Breast epithelium (tissue), 4 donors: ENCODE measurements at places on chromosomes 4 and X.

- H3K4me3 ChIP-seq = no peak overlapping the region
- peaks cover 22% of the 10 kb centered on the region for H3K27me3 ChIP-seq
- no peak overlapping the region for H3K27ac ChIP-seq
- no peaks in the 10 kb centered on the region for H3K4me1 ChIP-seq
- H3K36me3 ChIP-seq = no peaks in the 10 kb centered on the region
- no peak for DNase-seq
Measured at GRCh38 chrX:13201605-13202219, 118.1 kb downstream of the ATXN3L start.

GRCh38 chr4:10154241-10154640 is 37.6 kb upstream of the WDR1 start:
- no peak overlapping the region for H3K27ac ChIP-seq
- no peak overlapping the region for H3K4me3 ChIP-seq
- no peak for DNase-seq
- no peaks in the 10 kb centered on the region for H3K27me3 ChIP-seq
- no peaks in the 10 kb centered on the region for H3K36me3 ChIP-seq

GRCh38 chrX:155877288-155877687 is 3.9 kb upstream of the VAMP7 start:
- no peaks in the 10 kb centered on the region for H3K4me1 ChIP-seq
- peaks cover 18% of the 10 kb centered on the region for H3K27me3 ChIP-seq

GRCh38 chr4:82753238-82753637 is 45.4 kb downstream of the SCD5 start:
- H3K4me3 ChIP-seq = no peak overlapping the region
- H3K27ac ChIP-seq = no peak overlapping the region
- H3K4me1 ChIP-seq = no peaks in the 10 kb centered on the region
- H3K27me3 ChIP-seq = no peaks in the 10 kb centered on the region
- DNase-seq = no peak
- no peaks in the 10 kb centered on the region for H3K36me3 ChIP-seq

DNA sequence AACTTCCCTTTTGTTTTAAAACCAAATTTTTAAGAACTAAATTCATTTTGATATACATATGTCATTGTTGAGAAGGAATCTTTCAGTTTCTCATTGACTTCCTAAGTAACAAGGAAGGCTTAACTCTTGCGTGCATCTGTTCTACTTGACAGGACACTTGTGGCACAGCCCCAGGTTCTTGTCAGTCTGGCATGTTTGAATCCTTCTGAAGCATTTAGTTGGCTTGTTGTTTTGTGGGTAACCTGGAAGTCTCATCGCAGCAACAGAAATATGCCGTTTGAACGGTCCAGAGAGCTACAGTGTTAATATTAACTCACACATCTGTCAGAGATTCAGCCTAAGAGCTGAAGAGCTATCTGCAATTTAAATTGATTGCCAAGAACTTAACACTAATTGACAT is 76.0 kb downstream of the GLRA3 start:
- H3K27me3 ChIP-seq = no peaks in the 10 kb centered on the region
- no peak overlapping the region for H3K27ac ChIP-seq
- DNase-seq = no peak
- no peaks in the 10 kb centered on the region for H3K36me3 ChIP-seq
- H3K4me3 ChIP-seq = no peak overlapping the region

DNA sequence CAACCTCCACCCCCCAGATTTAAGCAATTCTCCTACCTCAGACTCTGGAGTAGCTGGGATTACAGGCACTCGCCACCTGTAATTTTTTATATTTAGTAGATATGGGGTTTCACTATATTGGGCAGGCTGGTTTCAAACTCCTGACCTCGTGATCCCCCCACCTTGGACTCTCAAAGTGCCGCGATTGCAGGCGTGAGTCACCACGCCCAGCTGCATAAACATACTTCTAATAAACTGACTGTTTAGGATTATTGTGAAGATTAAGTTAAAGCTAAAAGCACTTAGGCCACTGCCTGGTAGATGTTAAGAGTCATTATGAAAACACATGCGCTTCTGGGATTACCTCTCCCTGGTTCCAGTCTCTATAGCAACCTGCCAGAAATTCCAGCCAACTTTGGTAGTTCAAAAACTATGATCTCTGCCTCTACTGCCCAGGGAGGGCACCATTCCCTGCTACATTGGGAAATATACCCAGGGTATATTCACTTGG is 30.2 kb upstream of the GRIA3 start:
- H3K36me3 ChIP-seq = no peaks in the 10 kb centered on the region
- no peaks in the 10 kb centered on the region for H3K4me1 ChIP-seq
- H3K27me3 ChIP-seq = no peaks in the 10 kb centered on the region
- no peak for DNase-seq

DNA sequence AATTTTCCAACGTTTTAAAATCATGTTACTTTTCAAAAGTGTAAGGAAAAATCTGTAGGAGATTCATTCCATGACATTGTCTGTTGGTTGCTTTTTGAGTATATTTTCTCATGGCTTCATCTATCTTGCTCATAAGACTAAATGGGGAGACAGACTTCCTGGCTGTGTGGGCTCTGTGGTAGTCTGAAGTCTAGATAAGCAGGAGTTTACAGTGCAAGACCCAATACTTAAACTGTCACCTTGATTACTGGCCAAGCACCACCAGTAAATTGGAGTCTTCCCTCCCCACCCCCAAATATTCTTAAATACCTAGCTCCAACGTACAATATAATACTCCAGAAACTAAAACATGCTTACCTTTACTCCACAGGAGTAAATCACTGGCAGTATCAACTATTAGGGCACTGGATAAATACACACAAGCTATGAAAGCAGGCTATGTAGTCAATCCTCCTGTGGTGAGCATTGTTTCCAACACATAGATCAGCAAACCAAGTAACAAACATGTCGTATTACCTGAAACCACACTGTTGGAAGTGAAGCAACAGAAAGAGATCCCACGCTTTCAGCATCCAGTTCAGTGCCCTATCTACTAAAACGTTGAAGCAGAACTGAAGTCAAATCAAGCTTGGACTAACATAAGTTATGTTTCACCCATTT is 6.2 kb downstream of the HNRNPD start:
- no peak for DNase-seq
- peak overlapping the region; percentile 13 for H3K27ac ChIP-seq
- H3K4me1 ChIP-seq = peaks cover 23% of the 10 kb centered on the region

DNA sequence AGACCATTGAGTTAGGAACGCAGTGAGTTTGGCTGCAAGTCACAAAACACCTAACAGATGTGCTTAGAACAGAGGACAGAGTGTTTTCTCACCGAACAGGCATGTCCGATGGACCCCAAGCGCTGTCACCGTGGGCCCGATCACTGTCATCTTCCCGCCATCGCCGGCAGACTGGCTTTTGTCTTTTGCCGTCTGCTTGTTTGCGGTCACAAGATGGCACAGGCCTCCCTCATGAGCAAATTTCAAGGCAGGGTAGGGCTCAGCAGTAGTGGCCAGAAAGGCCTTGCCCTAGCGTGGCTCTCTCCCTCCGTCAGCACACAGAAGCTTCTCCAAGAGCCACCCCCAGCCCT is 21.4 kb upstream of the MRFAP1 start:
- DNase-seq = no peak
- H3K27ac ChIP-seq = no peak overlapping the region
- no peaks in the 10 kb centered on the region for H3K36me3 ChIP-seq
- no peaks in the 10 kb centered on the region for H3K27me3 ChIP-seq

DNA sequence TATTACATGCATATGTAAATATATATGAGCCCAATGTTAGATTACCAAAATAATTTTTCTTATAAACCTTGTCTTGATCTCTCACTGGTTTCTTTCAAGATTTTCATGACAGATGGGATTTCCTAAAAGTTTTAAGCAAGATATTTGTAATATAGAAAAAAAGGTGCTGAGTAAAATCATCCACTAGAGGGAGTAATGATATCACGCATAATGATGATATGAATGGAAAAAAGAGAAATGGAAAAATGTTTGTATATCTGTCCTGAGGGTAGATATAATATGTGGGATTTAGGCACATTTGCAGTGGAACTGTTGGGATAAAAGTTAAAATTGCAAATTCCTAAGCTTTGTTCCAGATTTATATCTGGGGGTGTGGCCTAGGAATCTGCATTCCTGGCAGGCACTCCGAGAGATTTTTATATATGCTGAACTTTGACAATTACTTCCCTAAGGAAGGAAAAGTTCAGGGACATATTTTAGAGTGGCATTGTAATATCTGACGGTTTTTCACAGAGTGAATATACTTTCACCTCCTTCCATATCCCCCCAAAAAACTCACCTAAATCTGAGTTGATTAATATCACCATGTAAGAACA is 60.5 kb downstream of the TMA16 start:
- H3K4me1 ChIP-seq = no peaks in the 10 kb centered on the region
- no peaks in the 10 kb centered on the region for H3K36me3 ChIP-seq
- H3K4me3 ChIP-seq = no peak overlapping the region
- no peak overlapping the region for H3K27ac ChIP-seq

DNA sequence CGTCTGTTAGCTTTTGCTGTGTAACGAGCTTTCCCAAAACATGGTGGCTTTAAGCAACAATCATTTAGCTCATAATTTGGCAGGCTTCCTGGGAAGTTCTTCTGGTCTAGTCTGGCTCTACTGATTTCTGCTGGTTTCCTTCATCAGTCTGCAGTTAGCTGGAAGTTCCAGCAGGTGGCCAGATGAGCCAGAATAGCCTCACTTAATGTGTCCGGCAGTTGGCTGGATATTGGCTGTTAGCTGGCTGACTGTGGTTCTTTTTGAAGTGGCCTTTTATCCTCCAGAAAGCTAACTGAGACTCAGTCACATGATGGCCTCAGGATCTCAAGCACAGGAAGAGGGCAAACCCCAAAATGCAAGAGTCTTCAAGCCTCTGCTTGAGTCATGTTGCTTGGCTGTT is 34.9 kb downstream of the FTHL17 start:
- no peaks in the 10 kb centered on the region for H3K4me1 ChIP-seq
- no peaks in the 10 kb centered on the region for H3K27me3 ChIP-seq

DNA sequence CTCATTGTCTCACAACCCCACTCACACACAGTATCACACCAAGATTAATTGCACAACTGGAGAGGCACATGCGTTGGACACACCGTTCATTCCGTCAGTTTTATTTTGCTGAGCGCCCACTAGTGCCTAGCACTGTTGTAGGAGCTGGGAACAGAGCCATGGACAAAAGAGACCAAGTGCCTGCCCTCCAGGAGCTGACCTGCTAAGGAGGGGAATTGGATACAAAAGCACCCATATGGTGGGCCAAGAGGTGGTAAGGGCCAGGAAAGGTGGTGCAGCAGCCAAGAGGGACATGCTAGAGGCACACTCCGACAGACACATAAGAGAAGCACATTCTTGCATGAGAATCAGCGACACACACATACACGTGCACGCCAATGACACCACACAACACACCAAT is 705 bp upstream of the CRMP1 start:
- no peak overlapping the region for H3K4me3 ChIP-seq
- no peak for DNase-seq
- H3K4me1 ChIP-seq = no peaks in the 10 kb centered on the region
- H3K27ac ChIP-seq = no peak overlapping the region

DNA sequence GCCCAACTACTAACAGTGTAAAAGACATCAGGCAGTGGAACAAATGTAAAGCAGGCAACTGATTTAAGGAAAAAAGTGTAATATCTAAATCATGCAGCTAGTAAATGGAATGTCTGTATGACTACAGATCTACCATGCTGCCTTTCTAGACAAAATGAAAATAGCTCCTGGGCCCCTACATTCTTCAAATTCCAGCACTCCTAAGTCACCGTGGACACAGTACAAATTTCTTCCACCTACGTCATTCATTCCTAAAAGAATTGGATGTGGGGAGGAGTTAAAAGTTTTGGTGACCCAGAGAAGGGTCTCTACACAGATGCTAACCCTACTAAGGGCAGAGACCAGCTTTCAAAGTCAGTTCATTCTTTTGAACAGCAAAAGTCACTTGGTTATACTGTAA is 137.2 kb upstream of the ARHGEF9 start:
- H3K36me3 ChIP-seq = no peaks in the 10 kb centered on the region
- H3K4me1 ChIP-seq = no peaks in the 10 kb centered on the region
- H3K27ac ChIP-seq = no peak overlapping the region
- no peak for DNase-seq
- no peak overlapping the region for H3K4me3 ChIP-seq
- peaks cover 10% of the 10 kb centered on the region for H3K27me3 ChIP-seq

DNA sequence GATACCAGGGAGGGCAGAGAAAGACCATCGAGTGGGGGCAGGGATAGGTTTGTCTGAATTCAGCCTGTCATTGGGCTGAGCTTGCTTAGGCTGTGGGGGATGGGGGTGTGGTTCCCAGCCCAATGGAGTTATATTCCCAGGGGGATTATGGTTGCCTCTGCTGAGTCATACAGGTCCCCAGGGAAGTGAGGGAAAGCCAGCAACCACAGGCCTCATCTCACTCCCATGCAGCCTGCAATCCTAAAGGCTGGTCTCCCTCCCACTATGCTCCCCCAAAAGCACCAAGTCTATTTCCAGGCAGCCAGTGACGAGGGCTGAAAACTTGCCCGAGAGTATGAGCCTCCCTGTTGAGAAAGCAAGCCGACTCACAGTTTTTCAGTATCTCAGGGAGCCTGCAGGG is 39.3 kb downstream of the AFM start:
- H3K4me3 ChIP-seq = no peak overlapping the region
- H3K36me3 ChIP-seq = no peaks in the 10 kb centered on the region
- H3K27me3 ChIP-seq = no peaks in the 10 kb centered on the region
- no peak overlapping the region for H3K27ac ChIP-seq
